ENCODE measurements at places on chromosomes 2 and 18. TPM values are rescaled to one million over a fixed set of nuclear protein-coding genes. Genes with fewer than 3 reads are reported as not detected.

Gene GPR35
- total RNA-seq = 6.0 TPM

Gene KCNE4
- 9.2 TPM for total RNA-seq

Gene GULP1
- total RNA-seq = 58.5 TPM

Gene KRTCAP3
- total RNA-seq = 26.1 TPM

Gene SEPTIN10
- 69.1 TPM for total RNA-seq

Gene DIPK1C
- total RNA-seq = not detected

Gene ANO7
- 3.8 TPM for total RNA-seq

Gene KIAA2012
- total RNA-seq = 0.24 TPM

Gene PER2
- 11.7 TPM for total RNA-seq

Gene SPR
- total RNA-seq = 11.4 TPM

- no peak for DNase-seq
These were observed 974.3 kb upstream of the CELF4 start for GRCh38 chr18:38539856-38540255.

GRCh38 chr2:24617424-24617823 is 126.4 kb downstream of the NCOA1 start:
- DNase-seq = no peak

DNA sequence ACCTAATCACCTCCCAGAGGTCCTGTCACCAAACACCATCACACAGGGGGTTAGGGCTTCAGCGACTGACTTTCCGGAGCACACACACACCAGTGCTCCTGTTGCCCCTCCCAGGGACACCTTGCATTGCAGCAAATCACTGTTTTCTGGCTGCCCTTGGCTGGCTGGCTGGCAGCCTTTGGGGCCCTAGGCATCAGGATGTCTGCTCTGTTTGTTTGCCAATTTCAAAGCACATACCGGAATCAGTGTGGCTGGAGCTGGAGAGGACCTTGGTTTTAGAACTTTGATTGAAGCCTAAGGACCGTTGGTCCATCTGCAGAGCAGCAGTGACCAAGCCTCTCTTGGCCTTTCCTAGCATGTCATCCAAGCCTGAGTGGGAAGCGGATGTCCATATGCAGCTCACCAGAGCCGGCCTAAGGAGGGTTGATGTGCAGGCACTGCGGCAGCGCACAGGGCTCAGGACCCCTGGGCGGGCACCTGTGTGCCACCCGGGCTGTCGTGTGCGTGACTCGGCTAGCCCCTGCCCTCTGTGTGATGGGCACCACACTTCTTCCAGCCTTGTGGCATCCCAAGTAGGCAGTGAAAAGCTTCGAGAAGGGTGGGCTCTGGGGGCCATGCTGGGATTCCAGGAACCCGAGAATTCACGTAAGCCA is 62.1 kb downstream of the GBX2 start:
- DNase-seq = no peak

DNA sequence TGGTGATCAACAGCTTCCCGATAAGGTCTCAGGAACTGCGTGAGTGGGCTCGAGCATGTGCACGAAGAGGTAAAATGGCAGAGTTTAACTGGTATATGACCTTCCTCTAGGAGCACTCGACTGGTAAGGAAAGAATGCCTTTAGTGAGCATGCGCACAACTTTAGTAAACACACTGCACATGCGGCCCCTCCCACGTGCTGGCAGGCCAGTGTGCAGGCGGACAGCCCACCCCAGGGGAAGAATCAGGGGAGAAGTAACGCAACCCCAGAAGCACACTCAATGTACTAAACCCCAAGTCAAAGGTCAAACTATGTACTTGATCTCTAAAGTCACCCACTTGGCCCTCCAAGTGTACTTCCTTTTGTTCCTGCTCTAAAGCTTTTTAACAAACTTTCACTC is 28.7 kb upstream of the SLC25A52 start:
- no peak for DNase-seq

- no peak for DNase-seq
These were observed 3.0 kb downstream of the CLEC4F start for GRCh38 chr2:70817284-70817954.

DNA sequence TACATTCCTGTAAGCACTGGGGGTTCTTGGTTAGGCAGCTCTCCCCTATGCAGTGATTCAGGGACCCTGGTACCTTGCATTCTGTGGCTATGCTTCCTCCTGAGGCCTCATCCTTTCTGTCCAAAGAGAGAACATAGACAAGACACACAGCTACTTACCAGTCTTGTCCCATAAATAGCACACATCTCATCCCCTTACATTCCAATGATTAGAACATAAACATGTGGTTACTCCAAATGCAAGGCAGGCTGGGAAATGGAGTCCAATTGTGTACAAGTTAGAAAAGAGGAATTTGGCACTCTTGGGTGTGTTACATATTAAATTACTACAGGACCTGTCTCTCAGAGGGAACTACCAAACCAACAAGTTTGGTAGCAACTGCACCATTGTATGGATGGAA is 171.3 kb downstream of the ARHGAP15 start:
- no peak for DNase-seq

GRCh38 chr2:144935191-144935590 is 415.3 kb upstream of the ZEB2 start:
- DNase-seq = no peak

DNA sequence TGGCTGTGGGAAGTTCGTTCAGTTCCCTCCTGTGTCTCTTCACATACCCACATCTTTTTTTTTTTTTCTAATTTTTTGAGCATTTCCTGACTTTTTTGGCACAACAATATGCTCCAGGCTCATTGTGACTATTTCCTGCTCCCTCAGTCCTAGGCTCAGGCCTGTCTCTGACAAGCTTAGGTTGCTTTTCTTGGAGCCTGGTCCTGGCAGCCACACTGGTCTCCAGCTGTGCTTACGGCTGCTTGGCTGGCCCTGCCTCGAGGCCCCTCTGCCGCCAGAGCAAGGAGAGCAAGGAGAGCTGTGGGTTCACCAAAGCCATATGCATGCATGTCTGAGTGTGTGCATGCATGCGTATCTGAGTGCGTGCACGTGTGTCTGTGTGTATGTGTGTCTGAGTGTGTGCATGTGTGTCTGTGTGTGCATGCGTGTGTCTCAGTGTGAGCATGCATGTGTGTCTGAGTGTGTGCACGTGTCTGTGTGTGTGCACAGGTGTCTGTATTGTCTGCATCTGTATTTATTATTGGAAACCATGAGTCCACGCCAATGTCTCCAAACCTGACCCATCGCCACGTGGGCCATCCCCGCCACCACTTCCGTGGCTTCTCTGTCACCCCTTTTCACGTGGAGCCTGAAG is 766.1 kb upstream of the SALL3 start:
- DNase-seq = no peak

GRCh38 chr2:20326163-20326780 is 24.4 kb downstream of the PUM2 start:
- no peak for DNase-seq

GRCh38 chr2:186907897-186908296 is 58.9 kb upstream of the ZSWIM2 start:
- DNase-seq = no peak

DNA sequence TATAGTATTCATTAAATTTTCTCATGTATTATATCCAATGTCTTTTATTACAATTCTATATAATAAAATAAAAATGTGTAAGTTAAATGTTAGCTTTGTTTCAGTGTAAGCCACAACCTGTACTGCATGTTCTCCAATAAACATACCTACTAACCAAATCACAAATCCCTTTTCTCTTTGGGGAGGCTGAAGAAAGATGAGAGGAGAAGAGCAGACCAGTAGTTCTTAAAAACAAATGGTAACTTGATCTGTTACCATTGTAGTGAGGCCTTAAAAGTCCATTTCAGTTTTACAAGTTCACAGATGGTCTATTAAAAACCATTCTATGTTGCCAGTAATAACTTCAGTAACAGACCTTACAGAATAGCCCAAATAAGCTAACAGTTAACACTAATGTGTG is 100.5 kb downstream of the SOS1 start:
- DNase-seq = no peak

- DNase-seq = no peak
These were observed 475 bp downstream of the B3GNT2 start for GRCh38 chr2:62196278-62196901.

GRCh38 chr18:75168619-75169018 is 40.3 kb downstream of the PTGR3 start:
- no peak for DNase-seq

GRCh38 chr2:65316072-65316471 is 88.4 kb downstream of the ACTR2 start:
- no peak for DNase-seq

- no peak for DNase-seq
These were observed 1.2 kb downstream of the RPL31 start for GRCh38 chr2:101003278-101003775.

- DNase-seq = no peak
These were observed 292.8 kb downstream of the EN1 start for GRCh38 chr2:118554616-118555015.

DNA sequence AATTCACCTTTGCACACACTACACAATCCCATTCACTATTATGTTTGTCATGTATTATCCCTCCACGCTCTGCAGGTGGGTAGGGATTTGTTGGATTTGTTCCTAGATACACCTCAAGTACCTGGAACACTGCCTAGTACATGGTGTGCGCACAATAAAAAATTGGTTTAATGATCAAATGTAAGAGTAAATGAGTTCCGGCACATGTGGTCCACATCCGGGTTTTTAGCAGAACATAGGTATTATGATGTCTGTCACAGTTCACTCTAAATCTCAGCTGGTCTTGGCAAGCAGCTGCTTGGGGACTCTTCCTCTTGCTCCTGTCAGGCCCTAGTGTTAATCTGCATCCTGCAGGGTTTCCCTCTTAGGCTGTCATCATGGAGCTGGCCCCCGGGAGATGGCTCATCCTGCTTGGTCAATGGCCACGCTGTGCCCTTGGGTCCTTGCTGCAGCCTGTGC is 21.8 kb upstream of the IL1R1 start:
- no peak for DNase-seq

DNA sequence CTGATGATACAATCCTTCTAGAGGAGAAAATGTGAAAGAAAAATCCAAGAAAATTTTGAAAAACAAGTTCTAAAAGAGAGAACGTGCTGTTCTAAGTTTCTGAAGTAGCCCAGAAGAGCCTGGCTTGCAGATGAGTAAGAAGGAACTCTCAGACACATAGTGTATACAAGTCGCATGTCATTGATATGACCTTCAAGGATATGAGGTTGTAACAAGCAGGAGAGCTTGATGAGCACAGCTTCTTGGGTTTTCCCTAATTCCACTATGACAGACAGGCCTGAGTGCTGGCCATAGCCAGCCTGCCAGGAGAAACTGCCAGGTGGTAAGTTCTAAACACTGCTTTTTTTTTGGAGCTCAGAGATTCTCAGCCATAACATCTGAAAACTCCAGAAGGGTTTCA is 235.7 kb upstream of the SIX2 start:
- no peak for DNase-seq

DNA sequence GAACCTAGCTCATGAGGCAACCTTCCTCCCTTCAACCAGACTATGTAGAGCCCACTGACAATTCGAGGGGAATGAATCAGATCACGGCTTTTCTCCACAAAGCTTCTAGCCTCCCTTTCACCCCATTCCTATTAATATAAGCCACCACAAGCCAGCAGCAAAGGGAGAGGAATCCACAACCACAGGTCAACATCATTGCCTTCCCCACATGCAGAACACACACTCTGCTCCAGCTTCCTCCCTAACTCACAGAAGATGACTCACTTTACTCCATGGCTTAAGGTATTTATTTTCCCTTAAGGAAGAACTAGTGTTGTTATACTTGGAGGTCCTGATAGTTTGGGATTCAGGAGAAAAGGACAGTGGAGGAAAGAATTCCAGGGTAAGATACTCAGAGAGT is 272.2 kb downstream of the C1D start:
- no peak for DNase-seq

GRCh38 chr2:22420076-22420475 is 964.9 kb upstream of the KLHL29 start:
- no peak for DNase-seq

- DNase-seq = no peak
These were observed 8.4 kb downstream of the MYOM1 start for GRCh38 chr18:3211236-3211992.

DNA sequence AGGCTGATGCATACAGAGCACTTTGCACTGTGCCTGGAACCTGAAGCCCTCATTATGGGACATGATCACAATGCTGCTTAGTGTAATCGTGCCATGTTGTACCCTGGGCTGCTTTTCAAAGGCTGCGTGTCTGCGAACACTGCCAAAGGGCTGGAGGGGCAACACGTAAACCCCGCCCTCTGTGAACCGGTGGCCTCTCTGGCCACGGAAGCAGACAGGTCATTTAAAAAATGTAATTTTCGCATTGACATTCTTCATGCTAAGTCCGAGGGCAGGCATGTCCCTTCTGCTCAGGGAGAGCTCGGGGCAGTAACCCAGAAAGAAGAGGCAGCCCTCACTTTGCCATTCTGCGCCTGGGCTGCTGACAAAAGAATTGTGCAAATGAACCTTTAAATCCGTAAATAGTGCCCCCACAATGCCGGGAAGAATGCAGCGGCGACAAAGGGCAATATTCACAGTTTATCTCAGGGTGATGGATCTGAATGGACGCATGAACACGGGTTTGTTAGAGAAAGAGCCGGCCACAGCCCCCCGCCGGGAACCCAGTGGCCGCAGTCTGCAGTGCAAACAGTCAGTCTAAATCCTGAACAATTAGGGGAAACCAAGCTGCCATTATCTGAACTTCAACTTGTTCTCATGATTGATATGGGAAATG is 226.1 kb downstream of the MYCN start:
- DNase-seq = no peak

GRCh38 chr18:25883091-25883490 is 207.3 kb downstream of the SS18 start:
- DNase-seq = no peak

GRCh38 chr18:52431683-52432082 is 91.7 kb downstream of the DCC start:
- DNase-seq = no peak

DNA sequence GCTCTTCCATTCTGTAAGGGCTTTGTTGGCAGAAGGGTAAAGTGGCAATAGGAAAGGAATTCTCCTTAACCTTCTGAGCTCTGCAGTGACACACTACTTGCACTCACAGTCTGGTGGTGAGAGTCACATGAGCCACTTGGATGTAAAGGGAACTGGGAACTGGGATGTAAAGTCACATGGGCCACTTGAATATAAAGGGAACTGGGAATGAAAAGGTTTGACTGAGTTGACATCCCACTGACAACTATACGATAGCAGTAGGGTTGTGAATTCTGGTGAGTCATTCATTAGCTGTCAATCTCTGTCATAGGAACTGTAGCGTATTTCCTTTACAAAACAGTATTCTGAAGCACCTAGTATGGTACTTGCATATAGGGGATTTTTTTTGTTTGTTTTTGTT is 5.5 kb downstream of the RPE start:
- DNase-seq = no peak

All from mesothelial cell of epicardium (in vitro differentiated cells).